ENCODE measurements at places on chromosomes 4 and X.

DNA sequence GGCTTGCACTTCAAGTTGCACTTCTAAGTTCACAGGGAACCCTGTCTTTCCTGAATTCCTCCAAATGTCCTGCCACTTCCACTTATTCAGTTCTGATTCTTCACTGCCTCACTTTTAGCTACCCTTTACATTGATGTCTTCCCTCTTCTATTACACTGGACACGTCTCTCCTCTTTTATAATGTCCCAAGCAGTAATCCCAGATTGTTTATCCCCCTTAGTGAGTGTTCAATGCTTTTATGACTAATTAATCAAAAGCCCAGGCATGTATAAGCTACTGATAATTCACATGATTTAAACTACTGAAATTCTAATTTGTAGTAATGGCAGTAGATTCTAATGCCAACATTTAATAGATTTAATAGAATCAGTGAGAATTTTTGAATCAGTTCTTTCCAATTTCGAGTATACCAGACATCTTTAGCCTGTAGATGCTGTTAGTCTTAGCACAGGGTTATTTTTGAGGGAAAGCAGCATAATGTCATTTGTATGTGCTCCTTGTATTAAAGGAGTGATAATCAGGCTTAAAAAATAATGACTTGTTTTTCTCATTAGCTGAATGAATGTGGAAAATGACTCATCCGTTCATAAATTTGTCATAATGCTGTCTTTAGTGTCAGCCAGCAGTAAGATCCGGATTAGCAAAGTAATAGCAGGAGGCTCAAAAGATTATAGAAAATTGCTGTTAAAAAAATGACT, 703.1 kb downstream of the CENPC start:
- no peak for DNase-seq

DNA sequence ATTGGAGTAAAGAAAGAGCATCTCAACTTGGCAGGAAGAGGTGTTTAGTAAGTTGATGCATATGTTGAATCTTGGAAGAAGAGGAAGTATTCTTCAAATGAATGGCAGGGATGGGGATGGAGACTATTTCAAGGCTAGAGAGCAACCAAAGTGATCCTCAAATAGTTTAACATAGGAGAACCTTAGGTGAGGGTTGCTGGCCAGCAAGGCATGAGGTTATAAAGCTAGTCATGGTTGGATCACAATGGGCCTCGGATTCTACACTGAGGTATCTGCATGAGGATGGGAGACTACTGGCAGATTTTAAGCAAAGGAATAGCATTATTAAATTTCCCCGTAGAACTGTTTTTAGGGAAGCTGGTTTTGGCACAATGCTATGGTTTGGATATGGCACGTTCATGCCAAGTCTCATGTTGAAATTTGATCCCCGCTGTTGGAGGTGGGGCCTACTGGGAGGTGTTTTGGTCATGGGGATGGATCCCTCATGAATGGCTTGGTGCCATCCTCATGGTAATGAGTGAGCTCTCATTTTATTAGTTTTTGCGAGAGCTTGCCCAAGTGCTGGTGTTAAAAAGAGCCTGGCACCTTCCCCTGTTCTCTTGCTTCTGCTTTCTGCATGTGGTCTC, 41.9 kb upstream of the ETNPPL start:
- DNase-seq = no peak

- DNase-seq = no peak
These were observed 18.4 kb upstream of the SLC6A14 start for GRCh38 chrX:116417968-116418367.

DNA sequence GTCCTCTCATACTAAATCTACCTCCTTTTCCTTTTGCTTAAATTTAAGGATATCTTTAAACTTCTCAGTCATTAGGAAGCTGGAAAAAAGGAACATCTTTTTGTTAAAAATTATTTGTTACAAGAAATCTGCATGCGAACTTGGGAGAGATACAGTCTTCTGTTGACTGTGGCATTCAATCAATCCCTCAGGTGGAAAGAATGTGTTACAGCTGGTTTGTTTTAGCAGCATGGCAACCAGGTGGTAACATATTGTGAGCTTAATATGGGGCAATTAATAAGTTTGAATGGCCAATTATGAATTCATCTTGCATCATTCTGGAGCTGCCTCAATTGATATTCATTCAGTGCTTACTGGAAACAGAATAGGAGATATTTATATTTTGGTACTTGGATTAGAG, 135.0 kb downstream of the GC start:
- no peak for DNase-seq
